ENCODE measurements at places on chromosomes 7 and 10.

- DNase-seq = no peak
Observed at GRCh38 chr10:89481662-89482061, 53.7 kb downstream of the SLC16A12 start.

DNA sequence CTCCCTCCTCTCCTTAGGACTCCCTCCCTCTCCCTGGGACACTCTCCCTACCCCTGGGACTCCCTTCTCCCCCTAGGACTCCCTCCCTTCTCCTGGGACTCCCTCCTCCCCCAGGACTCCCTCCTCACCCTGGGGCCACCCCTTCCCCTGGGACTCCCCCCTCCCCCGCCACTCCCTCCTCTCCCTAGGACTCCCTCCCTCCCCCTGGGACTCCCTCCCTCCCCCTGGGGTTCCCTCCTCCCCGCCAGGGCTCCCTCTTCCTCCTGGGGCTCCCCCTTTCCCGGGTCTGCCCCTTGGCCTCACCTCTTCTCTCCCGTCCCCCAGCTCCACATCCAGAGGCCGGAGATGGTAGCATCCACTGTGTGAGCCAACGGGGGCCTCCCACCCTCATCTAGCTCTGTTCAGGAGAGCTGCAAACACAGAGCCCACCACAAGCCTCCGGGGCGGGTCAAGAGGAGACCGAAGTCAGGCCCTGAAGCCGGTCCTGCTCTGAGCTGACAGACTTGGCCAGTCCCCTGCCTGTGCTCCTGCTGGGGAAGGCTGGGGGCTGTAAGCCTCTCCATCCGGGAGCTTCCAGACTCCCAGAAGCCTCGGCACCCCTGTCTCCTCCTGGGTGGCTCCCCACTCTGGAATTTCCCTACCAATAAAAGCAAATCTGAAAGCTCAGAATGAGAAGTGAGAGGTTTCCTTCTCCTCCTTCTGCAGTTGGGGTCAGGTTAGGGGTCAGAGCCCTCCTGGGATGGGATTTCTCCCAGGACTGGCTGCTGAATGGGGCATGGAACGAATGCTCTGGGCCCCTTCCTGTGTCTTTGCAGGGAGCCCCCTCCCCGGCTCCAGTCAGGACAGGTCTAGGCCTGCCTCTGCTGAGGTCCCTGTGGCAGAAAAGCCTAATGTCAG lies 1.4 kb upstream of the MUC17 start:
- DNase-seq = peak; percentile 9

GRCh38 chr7:100190048-100190711 lies 12.5 kb downstream of the STAG3 start:
- DNase-seq = peak; percentile 40

DNA sequence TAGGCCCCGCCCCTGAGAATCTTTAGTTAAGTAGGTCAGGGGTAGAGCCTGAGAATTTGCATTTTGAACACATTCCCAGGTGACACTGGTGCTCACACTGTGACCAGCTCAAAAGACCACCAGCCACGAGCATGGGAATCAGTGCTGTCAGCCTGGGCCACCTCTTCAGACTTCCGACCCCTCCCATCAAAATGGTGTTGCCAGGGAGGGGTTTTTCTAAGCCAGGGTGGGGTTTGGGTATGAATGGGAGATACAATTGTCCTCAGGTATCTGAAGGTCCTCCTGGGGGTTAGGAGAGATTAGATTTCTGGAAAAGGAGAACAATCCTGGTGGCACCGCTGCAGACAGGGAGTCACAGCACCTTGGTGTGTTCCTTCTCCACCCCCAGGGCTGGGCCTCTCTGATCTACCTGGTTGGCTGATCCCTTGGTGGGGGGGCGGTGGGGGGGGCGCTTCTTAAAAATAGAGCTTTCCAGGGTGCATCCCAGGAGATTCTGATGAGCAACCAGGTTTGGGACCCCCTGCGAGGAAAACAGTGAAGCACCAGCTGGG lies 111.5 kb upstream of the ANLN start:
- no peak for DNase-seq

DNA sequence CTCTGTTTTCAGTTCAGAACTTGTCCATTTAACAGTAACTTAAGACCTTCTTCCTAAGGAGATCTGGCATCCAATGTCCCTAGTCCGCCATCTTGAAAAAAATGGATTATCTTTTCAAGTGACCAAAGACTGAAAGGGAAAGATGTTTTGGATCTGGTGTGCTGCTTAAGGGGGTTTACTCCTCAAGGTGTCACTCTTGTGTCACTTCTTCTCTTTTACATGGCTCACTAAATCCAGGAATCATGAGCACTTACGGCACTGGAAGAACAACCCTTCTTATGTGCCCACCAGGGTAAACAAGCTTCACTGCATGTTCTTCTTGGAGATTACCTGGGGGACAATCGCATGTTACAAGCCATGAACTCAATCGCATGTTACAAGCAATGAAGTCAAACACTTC lies 43.7 kb downstream of the ANXA8 start:
- no peak for DNase-seq

GRCh38 chr10:15035385-15036301 lies 8.1 kb upstream of the OLAH start:
- DNase-seq = peak; percentile 25

GRCh38 chr10:114825513-114826253 lies 4.1 kb downstream of the FHIP2A start:
- no peak for DNase-seq

- no peak for DNase-seq
Observed at GRCh38 chr10:34280599-34281374, 534.3 kb downstream of the PARD3 start.

DNA sequence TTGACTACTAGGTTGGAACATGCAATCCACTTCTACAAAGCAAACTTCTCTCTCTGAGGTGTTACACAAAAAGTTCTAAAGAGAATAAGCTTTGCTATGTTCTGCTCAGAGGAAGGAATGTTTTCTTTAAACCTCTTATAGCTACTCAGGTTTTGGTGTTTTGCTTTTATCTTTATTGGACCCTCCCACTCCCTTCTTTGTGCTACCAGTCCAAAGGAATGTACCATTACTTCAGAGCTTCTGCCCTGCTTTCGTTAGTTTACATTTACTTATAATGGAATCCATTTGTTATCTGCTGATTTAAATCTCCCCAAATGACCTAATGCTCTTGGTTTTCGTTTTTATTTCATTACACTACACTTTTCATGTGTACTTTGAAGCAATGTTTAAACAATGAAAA lies 154.9 kb downstream of the ATE1 start:
- DNase-seq = no peak

DNA sequence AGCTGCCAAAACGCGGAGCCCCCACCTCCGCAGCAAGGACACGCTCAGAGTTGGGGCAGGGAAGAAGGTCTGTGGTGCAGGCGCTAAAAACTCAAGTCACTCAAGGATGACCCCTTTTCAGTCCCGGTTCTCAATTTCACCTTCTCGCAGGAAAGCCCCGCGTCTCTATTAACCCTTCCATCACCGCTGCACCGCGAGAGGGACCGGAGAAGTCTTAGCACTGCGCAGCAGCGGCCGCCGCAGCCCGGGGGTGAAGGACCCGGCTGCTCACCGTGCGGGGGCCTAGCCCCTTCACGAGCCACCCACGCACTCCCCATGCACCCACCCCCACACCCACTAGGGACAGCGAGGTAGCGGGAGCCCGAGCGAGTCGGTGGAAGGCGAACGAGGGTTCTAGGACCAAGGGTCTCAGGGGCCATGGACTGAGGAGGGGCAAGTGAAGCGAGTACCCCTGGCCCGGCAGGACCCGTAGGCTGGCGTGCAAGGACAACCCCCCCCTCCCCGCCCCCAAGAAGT lies 162.9 kb downstream of the SH3PXD2A start:
- no peak for DNase-seq

GRCh38 chr7:110870926-110871325 lies 220.0 kb upstream of the LRRN3 start:
- no peak for DNase-seq

- no peak for DNase-seq
Observed at GRCh38 chr10:129793996-129794395, 170.1 kb downstream of the EBF3 start.

DNA sequence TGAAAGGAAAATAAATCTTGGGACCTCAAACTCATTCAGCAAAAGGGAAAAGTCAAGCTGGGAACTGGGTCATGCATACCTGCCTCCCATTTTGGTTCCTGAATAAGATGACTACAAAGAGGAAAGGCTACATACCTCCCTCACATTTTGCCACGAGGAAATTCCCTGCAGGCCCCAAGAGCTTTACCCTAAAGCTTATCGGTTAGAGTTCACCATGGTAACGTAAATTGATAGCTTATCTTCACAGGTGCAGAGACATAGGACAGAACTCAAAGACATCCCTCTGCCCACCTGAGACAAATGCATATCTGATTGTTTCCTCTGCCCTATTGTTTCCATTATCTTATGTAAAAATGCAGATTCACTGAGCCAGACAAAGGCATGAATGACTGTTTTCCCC lies 31.5 kb upstream of the GRB10 start:
- no peak for DNase-seq

DNA sequence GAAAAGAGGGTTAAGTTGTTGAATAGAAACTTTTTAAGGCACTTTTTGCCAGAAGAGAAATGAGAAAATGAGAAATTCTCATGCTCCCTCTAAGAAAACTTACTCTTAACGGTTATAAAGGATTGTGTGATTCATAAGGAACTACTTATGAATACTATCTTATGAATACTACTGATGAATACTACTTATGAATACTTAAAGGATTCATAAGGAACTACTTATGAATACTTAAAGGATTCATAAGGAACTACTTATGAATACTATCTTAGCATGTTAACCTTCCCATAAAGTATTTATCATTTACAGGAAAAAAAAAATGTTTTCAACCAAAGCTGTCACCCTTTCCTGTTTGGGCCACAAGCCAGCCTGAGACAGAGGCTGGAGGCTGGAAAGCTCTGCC lies 53.1 kb upstream of the UCN3 start:
- no peak for DNase-seq

- no peak for DNase-seq
Observed at GRCh38 chr10:90591629-90592028, 266.2 kb downstream of the HTR7 start.

DNA sequence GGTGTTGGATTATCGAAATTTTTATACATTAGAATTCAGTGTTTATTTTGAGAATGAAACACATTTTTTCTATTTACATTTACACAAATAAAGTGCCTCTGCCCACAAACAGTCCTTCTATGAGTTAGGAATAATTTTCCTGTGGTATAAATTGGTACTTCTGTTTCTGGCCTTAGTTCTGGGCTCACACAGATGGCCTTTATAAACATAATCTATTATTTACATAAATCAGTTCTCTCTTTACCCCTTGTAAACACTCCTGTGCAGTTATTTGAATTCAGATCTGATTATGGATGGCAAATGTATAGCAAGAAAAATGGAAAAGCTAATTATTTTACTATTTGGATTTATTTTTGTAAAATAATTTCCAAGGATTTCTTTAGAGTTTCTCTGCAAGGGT lies 143.2 kb downstream of the PRKG1 start:
- no peak for DNase-seq

DNA sequence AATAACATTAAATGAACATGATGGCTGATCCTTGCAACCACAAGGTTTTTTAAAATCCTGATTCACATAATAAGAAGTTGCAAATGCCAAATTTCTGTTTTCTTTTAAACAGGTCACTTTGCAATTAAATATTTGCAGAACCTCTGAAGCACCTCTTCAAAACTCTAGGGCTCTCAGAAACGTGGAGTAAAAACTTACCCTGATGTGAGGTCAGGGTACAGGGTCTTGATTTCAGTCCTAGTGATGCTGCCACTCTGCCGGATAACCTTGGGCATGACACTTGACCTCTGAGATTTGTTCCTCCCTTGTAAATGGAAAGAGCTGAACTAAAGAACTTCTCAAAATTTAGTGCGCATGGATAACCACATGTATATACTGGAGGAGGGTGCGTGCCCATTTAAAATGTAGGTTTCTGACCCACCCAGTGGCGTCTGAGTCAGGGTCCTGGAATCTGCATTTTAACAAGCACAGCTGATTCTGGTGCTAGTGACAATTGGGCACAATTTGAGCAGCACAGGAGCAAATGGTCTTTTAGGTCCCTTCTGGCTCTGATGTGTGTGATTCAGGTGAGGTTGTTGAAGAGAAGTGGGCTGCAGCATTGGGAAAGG lies 35.5 kb upstream of the TNPO3 start:
- DNase-seq = no peak

DNA sequence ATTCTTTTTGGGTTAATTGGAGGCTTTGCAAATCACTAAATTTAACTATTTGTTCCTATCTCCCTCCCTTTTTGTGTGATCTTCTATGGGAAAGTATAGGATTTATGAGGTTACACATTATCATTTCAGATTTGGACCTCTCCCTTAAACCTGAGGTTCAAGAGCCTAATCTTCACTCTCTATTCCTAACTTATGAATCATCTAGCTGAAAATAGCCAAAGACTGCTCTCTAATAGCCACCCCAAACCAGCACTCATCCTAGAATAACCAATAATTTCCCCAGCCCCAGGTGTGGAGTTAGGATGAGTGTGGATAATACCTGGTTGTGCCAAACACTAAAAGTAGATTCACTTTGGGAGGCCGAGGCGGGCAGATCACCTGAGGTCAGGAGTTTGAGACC lies 499.2 kb downstream of the GFRA1 start:
- DNase-seq = no peak

DNA sequence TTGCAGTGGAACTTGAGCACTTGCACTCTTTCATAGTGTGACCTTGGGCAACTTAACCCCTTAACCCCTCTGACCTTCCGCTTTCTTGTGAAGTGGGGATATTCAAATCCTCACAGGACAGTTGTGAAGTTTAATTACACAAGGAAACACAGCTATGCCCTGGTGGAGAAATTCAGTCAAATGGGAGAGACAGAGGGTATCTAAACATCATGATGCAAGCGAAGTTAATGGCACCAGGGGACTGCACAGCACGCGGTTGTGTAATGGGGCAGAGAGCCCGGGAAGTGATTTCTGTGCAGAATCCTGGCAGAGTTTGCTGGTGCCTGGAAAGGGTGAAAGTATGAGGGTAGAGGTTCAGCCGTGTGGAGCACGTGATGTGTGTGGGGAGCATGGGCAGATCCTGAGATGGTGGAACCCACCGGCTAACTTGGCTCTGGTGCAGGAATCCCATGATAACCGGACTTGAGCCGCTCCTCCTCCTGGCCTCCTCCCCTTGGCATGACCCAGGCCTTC lies 51.7 kb downstream of the SNX10 start:
- DNase-seq = no peak

DNA sequence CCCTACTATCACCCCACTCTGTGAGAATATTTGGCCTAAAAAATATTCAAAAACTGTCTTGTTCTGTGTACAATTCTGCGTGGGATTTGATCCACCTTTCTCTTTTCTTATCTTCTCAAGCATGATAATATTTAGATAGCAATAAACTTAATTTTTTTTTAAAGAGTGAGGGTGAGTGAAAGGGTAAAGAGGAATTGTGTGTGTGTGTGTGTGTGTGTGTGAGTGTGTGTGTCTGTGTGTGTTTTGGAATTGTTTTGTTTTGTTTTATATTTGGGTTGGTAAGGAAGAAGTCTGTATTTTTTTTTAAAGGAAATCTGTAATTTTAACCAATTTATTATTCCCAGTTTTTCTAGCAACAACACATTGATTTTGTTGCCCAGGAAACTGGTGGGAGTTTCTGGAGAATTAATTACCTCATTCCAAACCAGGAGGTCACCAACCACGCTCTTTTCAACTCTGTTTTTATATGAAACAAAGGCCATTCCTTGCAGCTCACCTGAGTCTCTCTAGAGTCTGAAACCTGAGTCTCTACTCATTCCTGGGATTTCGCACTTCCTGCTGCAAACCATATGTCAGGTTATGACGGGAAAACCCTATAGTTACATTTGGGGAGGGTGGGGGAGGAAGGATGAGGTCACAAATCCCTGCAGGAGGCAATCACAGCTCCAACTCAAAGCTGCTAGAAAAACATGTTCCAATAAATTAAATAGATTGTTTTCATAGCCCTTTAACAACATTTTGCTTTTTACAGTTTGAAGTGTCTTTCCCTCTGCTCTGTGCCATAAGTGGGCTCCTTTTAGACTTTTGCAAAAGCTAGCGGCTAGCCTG lies 38.1 kb upstream of the XPNPEP1 start:
- no peak for DNase-seq

Data from common myeloid progenitor, CD34-positive (primary cell).